Pulmonary artery endothelial cell (primary cell): ENCODE measurements at places on chromosomes 5 and 9. TPM values are rescaled to one million over a fixed set of nuclear protein-coding genes. Genes with fewer than 3 reads are reported as not detected.

TXNDC8 gene
- total RNA-seq = not detected in 2 replicates

OLFM1 gene
- 0.13 and 0.46 TPM in 2 replicates for total RNA-seq

LHX2 gene
- total RNA-seq = not detected in 2 replicates

HDAC3 gene
- 44.7 and 57.3 TPM in 2 replicates for total RNA-seq

GMCL2 gene
- total RNA-seq = not detected in 2 replicates

TMEM203 gene
- total RNA-seq = 26.1 and 34.2 TPM in 2 replicates

DNA sequence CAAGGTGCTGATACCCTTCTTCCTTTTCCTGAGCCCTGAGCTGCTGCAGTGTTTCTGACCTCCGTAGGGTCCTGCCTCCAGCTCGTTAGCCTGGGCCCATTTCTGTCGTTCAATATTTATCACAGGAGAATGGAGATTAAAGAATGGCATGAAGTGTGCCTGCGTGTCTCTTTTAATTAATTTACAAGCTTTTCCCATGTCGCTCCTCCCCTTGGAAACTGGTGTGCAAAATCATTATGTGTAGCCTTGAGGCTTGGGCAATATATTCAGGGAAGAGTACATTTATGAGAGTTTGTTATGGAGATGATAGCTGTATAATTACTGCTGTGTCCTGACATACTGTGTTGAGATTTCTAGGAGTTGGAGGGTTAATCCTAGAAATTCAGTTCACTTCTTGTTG lies 99.7 kb downstream of the PCSK5 start:
- DNase-seq = no peak

DNA sequence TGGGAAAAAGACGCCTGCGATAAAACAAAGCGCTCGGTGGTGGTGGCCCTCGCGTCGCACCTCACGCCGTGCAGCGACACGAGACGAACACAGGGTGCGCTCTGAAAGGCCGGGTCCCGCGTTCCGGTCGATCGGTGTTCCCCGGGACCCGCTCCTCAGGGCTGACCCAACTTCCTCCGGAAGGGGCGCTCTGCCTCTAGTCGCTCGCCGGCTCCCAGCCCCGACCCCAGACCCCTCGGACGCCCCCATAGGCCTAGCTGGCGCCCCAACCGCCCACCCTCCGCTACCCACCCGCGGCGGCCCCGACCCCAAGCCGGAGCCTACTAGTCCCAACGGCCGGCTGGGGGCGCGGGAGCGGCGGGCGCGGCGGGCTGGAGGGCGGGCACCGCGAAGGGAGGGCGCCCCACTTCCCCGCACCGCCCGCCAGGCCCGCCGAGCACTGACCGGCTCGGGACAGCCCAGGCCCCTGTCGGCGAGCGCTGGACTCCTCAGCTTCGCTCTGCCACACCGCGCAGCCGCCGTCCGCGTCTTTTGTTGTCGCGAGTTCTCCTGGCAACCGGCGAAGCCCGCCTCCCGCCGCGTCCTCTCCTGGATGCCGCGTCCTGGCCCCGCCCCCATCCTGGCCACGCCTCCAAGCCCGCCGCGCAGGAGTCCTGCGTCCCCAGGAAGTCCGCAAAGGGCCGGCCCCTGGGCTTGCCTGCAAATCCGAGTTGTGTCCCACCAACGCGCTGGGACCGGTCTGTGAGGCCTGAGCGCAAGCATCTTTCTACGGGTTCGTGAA lies at the start of gene KIF27:
TSS of gene KIF27 (minus strand) at position 506 of the 781 bp plus-strand sequence. CDS start 5,841 bp downstream, outside the sequence.
- peak; percentile 84 for DNase-seq

DNA sequence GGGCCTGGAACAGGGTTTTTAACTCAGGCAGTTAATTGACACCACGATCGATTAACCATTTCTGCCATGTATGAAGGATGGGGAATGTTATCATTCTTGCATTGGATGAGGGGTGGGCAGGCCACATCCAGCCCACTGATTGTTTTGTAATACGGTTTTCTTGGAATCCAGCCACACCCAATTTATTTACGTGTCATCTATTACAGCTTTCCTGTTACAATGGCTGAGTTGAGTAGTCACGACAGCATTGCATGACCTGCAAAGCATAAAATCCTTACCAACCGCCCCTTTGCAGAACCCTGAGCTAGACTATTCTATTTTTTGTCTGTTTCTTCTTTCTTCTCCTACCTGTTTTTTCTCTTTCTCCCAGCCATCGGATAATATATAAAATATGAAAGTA lies 122.0 kb upstream of the STC2 start:
- DNase-seq = no peak

DNA sequence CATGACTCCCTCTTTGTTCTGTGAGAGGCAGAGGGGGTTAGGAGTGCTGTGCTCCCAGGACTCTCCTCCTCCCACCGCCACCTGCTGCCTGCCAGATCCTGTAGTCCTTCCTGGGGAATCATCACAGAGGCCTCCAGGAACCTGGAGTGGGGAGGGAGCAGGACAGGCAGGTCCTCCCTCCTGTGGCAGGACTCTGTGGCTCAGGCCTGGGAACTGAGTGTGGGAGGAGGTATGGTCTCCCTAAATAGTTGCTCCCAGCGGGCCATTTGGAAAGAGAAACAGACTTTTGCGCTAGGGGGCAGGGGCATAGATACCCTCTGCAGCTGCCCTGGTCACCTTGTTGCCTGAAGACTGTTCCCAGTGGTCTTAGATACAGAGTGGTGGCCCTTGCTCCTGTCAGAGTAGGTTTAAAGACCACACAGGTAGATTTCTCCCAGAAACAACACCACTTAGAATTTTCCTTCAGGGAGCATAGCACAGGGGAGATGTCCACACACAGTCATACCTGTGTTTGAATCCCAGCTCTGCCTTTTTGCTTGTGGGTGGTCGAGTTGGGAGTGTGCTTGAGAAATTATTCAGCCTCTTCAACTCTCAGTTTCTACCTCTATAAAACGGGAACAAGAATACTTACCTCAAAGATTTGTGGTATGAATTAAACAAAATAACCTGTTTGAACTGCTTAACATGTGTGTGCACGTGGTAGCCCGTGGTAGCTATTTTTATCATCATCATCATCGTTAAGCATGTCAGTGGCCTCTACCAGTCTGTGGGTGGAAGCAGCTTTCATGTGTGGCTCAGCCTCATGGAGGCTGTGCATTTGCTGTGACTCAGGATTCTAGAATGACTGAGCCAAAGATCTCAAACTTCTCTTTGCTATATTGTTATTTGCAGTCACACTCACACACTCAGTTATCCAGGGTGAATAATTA lies 55.8 kb downstream of the SLC22A5 start:
- DNase-seq = no peak

DNA sequence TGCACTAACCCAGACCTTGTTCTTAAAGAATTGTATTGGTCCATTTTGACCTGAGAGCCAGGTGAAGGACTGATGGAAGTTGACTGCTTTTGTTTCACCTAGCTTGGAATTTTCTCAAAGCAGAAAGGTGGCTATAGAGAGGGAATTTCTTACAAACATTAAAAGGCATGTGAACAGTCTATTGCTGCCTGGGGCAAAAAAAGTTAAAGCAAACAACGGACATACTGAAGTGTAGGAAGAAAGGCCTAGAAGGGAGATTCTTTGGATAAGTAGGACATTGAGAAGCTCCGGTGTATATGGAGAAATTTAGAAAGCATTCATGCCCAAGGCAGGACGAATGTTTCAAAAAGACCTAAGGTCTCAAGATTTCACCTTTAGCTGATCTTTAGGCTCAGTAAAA lies 11.7 kb downstream of the CATSPER3 start:
- DNase-seq = no peak

DNA sequence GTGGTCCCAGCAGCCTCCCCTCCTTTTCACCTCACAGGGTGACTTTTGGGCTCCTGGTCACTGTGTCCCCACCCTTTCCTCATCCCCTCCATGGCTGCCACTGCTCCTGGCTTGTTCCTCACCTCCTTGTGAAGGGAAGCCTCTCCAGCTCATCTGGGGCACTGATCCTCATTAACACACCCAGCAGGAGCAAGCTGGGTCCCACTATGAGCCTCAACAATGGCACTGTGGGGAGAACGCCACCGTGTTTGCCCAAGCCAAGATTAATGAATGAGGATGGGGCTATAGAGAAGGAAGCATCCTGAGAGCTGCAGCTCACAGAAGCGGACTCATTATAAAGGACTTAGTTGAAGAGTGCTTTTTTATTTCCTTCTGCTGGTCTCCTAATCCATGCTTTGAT lies 118.4 kb downstream of the MARCHF11 start:
- DNase-seq = no peak

DNA sequence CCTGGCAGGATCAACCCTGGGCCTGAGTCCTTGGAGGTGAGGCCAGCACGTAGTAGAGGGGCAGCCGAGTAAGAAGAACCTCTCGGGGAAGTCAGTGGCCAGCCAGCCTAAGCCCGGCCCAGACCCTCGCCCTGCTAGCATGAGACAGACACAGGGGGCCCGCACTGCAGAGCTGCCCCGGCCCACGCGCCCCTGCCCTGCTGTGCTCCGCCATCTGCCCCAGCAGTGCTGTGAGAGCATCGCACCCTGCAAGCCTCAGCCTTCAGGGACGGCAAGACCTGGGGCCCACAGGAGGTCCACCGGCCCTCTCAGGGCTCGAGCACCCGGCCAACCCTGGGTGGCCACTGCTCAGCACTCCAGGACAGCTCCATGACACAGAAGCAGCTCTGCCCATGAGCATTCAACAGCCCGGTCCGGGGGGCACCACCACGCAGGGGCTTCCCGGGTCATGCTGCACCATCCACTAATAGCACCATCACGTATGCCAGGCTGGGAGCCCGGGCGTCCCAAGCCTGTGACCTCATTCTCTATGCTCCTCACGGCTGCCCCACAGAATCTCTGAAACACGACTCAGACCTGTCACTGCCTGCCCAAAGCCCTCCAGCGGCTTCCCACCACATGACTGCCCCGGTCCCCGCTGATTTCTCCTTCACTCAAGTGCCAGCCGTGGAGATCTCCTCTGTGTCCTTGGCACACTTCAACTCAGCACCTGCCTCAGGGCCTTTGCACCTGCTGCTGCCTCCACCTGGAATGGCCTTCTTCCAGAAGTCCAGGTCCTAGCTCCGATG lies 38.1 kb downstream of the ADAMTS2 start:
- DNase-seq = no peak

DNA sequence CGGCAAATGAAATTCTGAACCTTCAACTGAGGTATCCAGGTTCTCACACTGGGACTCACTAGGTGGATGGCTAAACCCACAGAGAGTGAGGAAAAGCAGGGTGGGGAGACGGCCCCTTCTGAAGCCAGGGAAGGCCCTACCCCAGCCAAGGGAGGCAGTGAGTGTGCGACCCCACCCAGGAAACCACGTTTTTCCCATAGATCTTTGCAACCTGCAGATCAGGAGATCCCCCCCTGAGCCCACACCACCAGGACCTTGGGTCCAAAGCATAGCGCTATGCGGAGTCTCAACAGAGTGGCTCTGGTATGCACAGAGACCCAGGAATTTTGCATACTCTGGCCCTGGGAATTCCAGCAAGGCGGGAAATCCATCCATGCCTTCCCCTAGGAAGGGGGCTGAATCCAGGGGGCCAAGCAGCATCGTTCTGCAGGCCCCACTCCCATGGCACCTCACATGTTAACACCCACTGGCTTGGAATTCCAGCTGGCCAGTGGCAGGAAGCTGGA lies 19.9 kb downstream of the DTWD2 start:
- no peak for DNase-seq
